ENCODE measurements at places on chromosomes 5 and 9.

GRCh38 chr9:136762915-136763648 lies 1.2 kb downstream of the LCN15 start:
- DNase-seq: no peak

DNA sequence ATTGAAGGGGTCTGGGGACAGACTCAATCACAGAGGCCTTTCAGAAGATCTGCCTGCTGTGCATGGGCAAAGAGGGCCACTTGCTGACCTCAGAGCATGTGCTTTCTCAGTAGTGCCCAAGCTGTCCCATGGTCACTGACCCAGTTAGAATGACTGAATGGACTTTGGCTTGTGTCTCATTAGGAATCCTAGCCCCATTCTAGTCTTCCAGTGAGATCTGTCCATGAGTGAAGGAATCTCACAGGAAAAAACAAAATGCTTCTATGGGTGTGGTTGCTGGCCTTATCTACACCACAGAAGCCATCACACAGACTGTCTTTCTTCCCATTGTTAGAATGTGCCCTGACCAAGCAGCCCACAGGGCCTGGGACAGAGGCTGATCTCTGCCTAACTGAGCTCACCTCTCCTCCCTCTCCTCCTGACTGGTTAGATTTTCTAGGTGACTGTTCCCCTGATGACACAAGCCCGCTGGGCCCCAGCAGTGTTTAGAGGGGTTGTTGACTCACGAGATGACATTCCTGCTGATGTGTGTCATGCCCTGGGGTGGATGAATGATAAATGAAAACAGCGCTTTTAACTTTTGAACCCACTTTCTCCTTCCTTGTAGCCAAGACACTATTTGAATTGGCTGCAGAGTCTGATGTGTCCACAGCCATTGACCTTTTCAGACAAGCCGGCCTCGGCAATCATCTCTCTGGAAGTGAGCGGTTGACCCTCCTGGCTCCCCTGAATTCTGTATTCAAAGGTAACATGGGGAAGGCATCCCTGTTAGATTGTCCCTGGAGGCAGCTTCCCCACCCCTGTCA lies 24.8 kb downstream of the TGFBI start:
- DNase-seq: no peak

- DNase-seq: peak; percentile 33
Observed at GRCh38 chr5:172556971-172557461, 84.0 kb upstream of the NEURL1B start.

GRCh38 chr5:76402886-76403765 lies at the start of gene IQGAP2:
IQGAP2 (plus strand) TSS chr5:76403285; CDS start chr5:76403546, 261 bp downstream.
- DNase-seq: peak; percentile 14

- no peak for DNase-seq
Observed at GRCh38 chr5:68406767-68407241, 191.2 kb downstream of the PIK3R1 start.

- DNase-seq: no peak
Observed at GRCh38 chr9:133142684-133143622, 20.8 kb downstream of the GBGT1 start.

GRCh38 chr5:38562444-38563210 lies 6.2 kb upstream of the LIFR start:
- no peak for DNase-seq

DNA sequence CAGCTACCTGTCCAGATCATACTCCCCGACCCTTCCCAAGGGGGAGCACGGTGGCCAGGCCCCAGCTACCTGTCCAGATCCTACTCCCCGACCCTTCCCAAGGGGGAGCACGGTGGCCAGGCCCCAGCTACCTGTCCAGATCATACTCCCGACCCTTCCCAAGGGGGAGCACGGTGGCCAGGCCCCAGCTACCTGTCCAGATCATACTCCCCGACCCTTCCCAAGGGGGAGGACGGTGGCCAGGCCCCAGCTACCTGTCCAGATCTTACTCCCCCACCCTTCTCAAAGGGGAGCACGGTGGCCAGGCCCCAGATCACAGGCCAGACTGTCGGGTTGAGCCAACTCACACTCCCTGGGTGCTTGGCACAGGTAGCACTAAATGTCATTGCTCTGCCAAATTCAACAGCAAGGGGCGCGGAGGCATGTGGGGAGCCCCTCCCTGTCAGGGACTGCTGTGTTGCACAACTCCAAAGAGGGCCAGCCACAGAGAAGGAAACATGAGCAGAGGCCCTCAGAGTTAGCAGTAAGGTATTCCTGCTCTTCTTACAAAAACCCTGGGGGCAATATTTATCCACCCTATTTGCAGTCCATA lies 136.9 kb downstream of the OLFM1 start:
- no peak for DNase-seq

DNA sequence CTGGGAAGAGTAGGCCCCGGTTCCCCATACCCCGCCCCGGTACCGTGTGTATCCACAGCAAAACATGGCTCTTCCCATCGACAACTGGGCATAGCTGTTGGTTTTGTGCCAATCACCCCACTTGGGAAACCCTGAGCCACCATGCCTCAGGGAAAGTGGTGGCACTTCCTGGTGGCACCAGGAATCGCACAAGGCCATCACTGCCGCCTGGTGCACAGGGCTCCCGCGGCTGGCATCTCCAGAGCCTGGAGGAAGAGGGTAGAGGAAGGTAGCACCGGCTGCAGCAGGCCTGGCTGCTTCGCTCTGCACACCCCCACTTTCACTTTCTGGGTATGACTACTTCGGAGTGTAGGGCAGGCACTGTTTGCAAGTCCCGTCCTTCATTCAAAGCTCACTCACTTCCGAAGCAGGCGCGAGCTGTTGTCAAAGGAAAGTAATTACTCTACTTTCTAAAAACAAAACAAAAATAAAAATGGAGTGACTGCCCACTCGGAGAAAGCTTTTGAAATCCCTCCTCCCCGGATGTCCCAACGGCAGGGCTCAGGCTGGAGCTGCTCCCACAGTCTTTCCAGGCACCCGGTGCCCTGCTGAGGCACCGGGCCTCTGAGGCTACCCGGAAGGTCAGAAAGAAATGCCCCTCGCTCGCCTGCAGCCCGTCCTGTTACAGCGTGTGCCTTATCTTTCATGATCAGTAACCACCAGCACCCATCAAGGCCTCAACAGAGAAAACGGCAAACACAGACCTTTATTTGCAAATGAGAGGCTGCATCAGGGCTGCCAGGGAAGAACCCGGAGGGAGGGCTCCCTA lies 2.0 kb downstream of the BRD3 start:
- DNase-seq: no peak

- no peak for DNase-seq
Observed at GRCh38 chr5:141199359-141200235, at the start of gene PCDHB11. PCDHB11 (plus strand) TSS chr5:141199627; CDS start chr5:141199775, 148 bp downstream.

- no peak for DNase-seq
Observed at GRCh38 chr5:159786901-159787691, 129.2 kb upstream of the ADRA1B start.

DNA sequence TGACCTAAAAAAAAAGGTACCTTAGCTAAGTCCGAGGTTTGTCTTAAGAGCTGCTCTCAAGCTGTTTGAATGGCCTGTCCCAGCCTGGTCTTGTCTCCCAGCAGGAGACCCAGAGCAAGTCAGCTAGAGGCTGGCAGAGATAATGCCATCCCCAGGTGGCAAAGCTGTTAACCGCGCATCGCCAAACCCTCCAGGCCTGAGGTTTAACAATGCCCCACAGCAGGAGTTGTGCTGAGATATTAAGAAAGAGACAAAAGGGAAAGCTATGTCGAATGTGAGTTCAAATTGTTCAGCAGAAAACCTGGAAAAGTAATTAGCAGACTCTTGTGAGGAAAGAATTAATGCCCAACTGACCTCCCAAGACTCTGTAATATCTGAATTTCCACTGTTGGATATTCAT lies 187.1 kb downstream of the FSTL4 start:
- DNase-seq: no peak

DNA sequence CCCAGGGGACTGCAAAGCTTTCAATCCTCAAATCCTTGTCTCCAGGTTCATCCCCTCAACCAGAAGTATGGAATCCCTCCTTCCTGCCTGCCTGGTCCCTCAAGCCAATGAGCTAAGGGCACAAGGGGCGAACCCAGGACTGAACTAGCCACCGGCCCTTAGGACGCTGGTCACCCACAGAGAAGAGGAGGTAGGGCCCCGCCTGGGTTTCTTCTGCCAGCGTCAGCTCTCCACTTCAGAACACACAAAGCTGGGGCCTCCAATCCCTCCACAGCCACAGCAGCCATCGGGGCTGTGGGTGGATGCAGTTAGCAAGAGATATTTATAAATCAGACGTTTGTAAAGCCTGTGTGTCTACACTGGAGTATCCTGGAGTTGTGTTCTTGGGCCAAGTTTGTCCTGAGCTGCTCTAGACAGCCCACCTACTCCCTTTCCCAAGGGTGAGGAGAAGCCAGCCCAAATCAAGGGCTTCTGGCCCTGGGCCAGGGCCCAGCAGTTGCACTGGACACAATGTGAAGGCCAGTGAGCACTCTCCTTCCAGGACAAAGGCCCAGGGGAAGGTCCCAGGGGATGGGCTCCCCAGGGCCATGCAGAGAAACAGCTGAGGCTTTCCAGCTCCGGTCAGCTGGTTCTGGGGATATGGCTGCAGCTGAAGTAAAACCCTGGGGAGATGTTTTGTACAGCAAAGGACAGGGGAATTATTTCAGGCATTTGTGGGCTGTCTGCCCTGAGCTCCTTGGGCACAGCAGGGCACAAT lies 18.9 kb downstream of the AMBP start:
- no peak for DNase-seq

- no peak for DNase-seq
Observed at GRCh38 chr9:114371973-114372917, 15.5 kb downstream of the AKNA start.

- no peak for DNase-seq
Observed at GRCh38 chr5:158079097-158079496, 220.2 kb upstream of the CLINT1 start.

GRCh38 chr9:92745881-92746280 lies 18.8 kb downstream of the BICD2 start:
- DNase-seq: no peak
